ENCODE measurements at places on chromosomes 3 and 15. TPM values are rescaled to one million over a fixed set of nuclear protein-coding genes. Genes with fewer than 3 reads are reported as not detected.

- no peak for DNase-seq
These were observed 14.9 kb downstream of the ATP11B start for GRCh38 chr3:182808041-182808770.

DNA sequence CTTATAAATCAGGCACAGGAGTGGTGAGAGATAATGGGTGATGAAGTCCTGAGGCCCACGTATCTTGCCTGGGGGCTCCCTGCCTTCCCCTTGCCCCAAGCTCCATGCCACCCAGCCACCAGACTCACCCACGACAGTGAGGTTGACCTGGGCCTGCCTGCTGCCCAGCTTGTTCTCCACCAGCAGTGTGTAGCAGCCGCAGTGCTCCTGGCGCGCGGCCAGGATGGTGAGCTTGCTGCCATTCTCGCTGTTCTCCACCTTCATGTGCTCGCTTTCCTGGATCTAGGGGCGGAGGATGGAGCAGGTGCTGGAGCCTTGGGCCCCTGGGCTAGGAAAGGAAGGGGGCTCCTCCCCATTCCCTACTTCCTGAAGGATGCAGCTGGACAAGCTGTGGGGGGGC lies 79.1 kb upstream of the HACD2 start:
- no peak for DNase-seq

GRCh38 chr15:39407116-39407515 lies 173.8 kb upstream of the THBS1 start:
- no peak for DNase-seq

The LDHAL6B gene
- total RNA-seq, result not detected

The VIPR1 gene
- total RNA-seq, result 25.2 TPM

The GRM7 gene
- 1.1 TPM for total RNA-seq

The CFAP92 gene
- total RNA-seq, result 0.66 TPM
